Panc1 (cell line): ENCODE measurements at places on chromosomes 7 and 10.

DNA sequence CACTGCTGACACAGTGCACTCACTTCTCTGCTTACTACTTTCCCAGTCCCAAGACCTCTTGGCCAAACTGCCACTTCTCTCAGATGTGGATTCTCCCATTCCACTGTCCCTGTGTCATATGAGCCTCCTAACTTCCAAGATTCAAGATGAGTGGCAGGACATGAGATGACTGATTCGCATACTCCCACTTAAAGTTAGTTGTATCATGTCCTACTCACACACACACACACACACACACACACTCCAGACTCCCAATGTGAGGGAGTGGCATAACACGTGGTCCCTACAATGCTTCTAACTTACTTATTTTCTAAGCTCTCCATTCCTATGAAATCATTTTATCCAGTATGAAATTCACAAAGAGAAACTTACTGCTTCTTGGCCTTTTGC lies 67.0 kb upstream of the CAV2 start:
- no peak for DNase-seq

GRCh38 chr7:117480978-117481377 lies 1.2 kb downstream of the CFTR start:
- DNase-seq = no peak

DNA sequence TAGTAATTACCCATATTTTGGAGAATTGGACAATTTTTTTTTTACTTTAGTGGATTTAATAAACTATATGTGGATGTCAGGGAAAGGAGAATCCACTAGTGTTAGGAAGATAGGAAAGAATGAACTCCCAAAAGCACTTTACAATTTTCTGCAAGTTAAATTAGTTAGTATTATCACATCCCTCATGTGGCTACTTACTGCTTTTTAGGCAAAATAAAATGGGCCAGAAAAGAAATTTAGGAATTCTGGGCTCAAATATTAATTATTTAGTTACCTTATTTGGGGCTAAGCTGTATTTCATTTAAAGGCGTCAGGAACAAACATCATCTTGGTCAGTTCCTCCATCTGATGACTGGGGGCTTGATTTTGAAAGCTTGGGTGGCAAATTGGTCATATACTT lies 4.8 kb upstream of the CUX1 start:
- DNase-seq = no peak

DNA sequence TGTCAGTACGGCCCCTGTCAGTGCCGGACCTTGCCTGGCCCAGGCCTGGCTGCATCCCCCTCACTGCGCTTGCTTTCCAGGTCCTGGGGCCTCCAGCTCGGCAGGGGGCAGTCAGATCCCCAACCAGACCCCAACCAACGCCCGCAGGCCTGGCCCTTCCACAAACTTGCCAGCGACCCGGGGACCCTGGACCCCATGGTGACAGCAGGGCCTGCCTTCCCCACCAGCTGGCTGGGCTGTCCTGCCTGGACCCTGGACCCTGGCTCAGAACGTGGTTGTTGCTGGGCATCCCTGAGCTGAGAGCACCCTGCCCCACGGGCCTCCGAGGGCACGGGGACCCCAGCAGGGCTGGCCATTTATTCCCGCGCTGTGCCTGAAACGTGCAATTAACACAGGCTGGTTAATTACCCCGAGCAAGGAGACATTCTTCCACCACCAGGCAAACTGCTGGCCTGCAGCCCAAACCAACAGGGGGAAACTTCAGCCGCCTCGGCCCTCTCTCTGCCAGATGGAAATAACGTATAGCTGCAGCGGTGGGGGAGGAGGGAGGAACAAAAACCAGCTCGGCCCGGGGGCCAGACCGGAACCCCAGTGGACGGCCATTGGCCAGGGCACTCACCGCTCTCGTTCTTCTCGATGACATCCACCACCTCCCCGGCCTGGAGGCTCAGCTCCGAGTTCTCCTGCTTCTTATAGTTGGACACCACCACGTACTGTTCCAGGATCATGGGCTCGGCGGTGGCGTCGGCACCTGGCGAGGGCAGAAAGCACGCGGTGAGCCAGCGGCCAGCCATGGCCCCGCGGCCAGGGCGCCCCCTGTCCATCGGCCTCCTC lies 167.1 kb downstream of the NEURL1 start:
- DNase-seq = no peak

DNA sequence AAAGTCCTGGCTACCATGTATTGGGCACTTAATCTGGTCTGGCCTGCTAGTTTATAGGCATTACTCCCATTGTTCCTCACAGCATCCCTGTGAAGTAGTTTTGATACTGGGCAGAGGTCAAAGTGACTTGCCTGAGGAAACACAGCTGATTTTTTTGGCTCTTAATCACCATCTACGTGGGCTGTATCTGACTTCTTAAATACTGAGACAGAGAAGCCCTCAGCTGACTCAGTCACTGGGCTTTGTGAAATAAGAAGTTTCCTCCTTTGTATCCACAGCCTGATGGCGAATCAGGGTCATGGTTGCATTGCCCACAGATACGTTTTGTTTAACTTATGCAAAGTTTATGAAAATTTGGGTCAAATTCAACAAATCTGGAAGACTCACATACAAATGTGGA lies 13.2 kb downstream of the TACR2 start:
- DNase-seq = no peak

- DNase-seq = no peak
These were observed 16.3 kb upstream of the RNF216 start for GRCh38 chr7:5797716-5798115.

GRCh38 chr7:30116771-30117170 lies 18.0 kb upstream of the MTURN start:
- no peak for DNase-seq
